ENCODE measurements at places on chromosomes 4 and X.

- no peak for DNase-seq
Measured at GRCh38 chrX:8244301-8244700, 73.2 kb upstream of the VCX2 start.

GRCh38 chr4:10144966-10145365 is 28.4 kb upstream of the WDR1 start:
- DNase-seq: no peak

GRCh38 chrX:6225288-6225910 is 3.3 kb downstream of the NLGN4X start:
- DNase-seq: no peak

GRCh38 chrX:22220941-22221340 is 51.8 kb upstream of the CBLL2 start:
- DNase-seq: no peak

DNA sequence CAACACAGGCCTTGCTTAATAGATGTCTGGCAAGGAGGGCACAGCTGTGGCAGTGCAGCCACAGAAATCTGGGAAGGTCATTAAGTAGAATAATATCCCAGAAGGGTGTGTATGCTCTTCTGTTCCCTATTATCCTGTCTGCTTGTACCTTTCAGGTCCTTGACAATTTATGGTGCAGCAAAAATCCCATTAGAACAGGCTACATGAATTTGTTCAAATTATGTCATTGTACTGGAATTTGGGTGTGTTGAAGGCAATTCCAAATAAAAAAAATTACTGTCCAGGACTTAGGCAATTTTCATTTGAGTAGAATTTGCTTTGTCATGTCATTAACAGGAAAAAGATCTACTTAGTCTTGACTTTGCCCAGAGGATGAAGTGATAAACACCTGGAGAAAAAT is 192.1 kb downstream of the IDS start:
- DNase-seq: no peak

DNA sequence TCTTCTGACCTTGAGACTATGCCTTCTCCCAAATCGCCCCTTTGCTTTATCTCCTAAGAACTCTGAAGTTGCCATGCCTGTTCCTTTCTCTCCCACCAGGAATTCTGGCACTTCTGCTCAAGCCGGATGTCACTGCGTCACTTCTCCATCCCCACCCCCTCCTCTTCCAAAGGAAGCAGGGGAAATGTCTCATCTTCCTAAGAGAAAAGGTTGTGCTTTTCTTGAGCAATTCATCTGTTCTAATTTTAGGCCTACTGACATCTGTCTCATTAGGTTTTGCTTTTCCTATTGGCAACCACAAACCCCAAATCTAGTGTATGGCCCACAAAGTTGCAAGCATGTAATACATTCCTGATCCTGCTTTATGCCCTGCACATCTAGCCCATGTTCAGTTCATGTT is 163.1 kb upstream of the PLAC1 start:
- DNase-seq: no peak
